Activated CD4-positive, alpha-beta T cell treated with anti-CD3 and anti-CD28 coated beads, Interleukin-2, amount 50 U/mL, for 24 hours (primary cell): ENCODE measurements at places on chromosomes 4 and X.

- no peak for DNase-seq
These were observed 1.1 kb downstream of the MECP2 start for GRCh38 chrX:154096140-154097002.

DNA sequence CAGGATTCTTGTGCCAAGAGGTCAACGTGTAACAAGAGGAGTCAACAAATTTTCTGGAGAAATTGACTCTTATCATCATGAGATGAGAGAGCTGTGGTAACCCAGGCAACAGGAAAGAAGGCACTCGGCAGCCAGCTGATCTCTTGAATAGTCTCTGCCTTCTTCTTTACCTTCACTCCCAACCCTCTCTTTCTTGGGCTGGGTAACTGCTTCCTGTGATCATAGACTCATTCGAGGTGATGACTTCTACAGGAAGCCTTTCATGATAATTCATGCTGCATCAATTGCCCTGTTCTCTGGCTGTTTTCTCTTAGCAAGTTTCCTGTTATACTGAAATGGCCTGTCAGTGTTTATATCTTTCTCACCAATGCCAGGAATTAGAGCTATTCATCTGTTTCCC, 70.8 kb upstream of the FSTL5 start:
- no peak for DNase-seq

DNA sequence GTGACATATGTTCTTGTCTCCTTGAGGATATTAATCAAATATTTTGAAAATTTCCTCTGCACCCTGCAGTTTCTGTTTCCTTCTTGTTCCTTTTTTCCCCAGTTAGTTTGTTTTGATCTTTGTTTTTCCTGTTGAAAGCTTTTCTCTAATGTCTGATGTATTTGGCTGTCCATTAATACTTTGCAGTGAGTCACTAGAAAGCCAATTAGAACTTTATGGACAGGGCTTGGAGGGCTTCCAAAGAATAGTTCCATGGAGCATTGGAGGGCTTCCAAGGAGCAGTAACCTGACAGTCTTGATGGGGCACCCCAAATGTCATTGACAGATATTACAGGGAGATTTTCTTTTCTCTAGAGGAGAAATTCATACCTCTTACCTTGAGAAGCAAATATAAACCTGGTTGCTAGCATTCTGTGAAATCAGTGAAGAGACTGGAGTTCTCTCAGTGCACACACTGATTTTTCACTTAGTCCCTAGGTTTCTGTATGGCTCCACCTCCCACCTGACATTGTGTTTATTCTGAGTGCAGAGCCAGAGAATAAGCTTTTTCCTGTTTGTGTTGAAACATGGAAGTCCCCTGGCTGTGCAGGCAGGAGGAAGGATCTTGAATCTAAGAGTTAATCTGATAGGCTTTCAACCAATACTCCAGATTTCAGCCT, 26.5 kb downstream of the SPARCL1 start:
- no peak for DNase-seq

DNA sequence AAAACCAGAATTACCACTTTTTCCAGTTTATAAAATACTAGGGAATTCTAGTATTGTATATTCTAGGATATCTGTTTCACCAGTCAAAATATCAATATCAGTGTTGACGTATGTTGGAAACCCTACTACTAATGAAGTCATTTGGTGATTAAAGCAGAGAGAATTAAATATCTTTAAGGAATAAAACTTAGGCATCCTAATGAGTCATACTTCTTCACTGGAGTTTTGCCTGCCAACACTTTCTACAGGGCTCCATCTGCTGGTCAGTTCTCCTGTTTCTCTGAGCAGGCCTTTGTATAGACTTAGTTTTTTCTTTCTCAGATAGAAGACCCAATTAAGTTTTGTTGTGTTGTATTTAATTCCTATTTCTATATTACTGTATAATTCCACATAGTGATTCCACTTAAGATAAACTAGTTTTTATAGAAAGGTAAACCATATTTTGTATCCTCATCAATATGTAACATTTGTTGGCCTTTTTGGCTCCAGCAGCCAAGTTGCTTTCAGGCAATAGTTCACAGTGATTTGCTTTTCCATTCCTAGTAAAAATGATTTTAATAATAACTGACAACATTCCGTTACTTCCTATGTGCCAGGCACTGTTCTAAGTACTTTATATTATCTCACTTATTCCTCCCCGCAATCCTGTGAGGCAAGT, 3.5 kb downstream of the AP1AR start:
- no peak for DNase-seq

GRCh38 chrX:115912372-115912897, 258.1 kb upstream of the AGTR2 start:
- DNase-seq: no peak

DNA sequence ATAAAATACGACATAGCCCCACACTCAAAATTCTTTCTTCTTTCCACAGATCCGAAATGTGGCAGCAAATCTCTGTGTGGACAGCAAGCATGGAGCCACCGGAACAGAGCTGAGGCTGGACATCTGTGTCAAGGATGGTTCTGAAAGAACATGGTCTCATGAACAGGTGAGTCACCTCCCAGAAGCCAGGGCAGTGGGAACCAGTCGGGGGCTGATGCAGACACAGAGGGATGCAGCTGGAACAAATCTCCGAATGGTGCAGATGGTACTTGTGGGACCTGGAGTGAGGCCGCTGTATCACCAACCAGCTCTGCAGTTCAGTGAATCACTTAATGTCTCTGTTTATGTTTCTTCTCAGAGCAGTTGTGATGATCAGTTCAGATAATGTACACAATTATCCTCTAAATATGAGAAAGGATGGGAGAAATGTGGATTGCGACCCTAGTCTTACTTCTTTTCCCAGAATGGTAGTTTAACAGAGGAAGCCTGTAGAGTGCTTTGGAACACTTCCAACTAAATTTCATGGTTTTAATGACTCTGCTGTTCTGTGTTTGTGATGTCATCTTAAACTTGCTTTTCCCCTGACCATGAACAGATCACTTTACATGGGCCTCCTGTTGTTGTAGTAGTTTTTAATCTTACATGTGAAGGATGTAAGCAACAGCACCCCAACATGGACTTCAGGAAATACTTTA, 159.3 kb upstream of the GALNT7 start:
- no peak for DNase-seq

DNA sequence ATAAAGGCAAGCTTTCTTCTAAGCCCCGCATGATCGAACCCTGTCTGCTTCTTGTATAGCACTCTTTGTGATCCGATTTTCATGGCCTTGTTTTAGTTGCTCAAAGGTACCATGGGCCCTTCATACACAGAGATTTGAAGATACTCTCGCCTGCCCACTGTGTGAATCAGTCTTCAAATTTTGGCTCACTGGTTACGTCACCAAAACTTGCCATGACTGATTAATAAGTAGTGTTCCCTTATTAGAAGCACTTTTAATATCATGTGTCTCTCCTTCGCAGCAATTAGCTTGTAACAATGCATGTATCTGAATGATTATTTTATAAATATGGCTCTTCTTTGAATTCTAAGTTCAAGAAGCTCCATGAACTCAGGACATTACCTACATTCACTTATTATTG, 880.5 kb downstream of the STPG2 start:
- no peak for DNase-seq

DNA sequence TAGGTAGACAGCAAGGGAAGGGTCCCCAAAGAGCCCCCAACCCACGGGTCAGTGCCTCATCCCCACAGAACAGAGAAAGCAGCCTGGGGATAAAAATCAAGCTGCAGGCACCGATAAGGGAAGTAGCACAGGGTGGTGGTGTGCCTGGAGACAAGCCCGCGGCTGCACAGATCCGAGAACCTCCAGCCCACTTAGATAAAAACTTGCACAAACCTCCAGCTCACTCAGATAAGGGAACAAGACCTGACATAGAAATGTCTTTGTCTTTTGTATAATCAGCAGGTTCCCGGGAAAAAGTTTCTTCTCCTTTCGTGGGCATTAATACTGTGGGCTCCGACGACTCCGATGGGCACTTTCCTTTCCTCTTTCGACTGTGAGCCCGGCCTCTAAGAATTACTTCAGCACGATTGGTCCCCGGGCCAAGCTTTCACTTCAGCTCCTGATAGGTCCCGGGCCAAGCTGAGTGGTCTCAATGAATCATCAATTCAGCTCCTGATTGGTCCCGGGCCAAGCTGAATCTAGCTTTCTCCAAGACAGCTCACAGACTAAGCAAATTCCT, 32.4 kb downstream of the PRDX4 start:
- no peak for DNase-seq
